ENCODE measurements at places on chromosomes 3 and 15.
A peak's percentile ranks its signal among the peaks of the same experiment; 100 is the strongest.

- DNase-seq = no peak
Observed at GRCh38 chr15:67918205-67918861, 78.5 kb upstream of the RNU6-1 start.

GRCh38 chr3:189936201-189936945 lies 184.3 kb downstream of the P3H2 start:
- no peak for DNase-seq

GRCh38 chr3:153974614-153975013 lies 146.6 kb upstream of the ARHGEF26 start:
- no peak for DNase-seq

DNA sequence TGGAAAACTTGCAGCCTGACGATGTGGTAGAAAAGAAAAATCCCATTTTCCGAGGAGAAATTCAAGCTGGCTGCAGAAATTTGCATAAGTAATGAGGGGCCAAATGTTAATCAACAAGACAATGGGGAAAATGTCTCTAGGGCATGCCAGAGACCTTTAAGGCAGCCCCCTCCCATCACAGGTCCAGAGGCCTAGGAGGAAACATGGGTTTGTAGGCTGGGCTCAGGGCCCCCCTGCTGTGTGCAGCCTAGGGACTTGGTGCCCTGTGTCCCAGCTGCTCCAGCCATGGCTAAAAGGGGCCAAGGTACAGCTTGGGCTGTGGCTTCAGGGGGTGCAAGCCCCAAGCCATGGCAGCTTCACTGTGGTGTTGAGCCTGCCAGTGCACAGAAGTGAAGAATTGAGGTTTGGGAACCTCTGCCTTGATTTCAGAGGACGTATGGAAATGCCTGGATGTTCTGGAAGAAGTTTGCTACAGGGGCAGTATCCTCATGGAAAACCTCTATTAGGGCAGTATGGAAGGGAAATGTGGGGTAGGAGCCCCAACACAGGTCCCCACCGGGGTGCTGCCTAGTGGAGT lies 75.9 kb upstream of the CADPS start:
- DNase-seq = no peak

GRCh38 chr15:49328941-49329340 lies 94.1 kb upstream of the FGF7 start:
- DNase-seq = no peak

DNA sequence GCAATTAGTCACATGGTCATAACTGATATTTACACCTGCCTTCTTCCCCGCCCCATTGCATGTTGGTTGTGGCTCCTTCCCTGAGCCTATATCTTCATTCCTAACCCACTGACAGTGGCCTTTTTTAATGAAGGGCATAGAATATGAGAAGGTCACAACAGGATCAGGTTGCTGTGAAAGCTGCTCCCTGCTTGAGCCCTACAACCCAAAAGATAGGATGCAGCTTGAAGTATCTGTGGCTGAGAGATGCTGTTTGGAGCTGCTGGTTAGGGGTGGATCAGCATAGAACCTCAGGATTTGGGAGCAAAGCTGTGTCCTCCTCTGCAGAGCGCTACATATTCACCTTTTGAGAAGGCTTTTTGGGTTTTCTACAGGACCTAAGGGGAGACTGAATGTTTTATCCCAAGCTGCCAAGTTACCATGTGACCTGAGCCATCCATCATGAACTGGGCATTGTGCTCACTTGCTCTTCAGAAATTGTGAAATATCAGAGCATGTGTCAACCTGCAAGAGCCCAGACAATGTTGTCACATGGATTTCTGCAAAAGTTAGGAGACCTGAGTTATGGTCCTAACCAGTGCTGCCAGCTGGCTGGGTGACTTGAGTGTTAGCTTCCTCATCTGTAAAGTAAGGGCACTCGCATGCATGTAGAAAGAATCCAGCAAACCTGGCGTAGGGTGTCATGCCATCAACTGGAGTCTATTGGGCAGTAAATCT lies 49.8 kb upstream of the ARL8B start:
- no peak for DNase-seq

DNA sequence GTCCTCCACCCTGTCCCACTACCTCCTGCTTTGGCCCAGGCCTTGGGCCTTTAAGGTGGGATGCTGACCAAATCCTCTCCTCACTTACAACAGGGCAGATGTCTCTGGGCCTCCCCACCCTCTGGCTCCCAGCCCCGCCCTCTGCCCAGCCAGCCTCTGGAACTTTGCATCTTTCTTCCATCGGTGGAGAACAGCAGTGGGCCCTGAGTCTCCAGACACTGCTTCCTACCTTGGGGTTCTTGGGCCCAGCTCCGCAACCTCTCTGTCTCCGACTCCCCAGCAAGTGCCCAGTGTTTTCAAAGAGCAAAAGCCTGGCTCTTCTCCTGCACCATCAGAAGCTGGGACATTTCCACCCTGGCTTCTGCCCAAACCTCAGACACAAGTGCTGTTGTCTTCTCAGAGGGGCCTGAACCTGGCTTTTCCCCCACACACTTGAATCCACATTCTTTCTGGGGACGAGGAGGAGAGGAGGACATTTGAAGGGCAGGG lies 33.1 kb downstream of the MRAS start:
- no peak for DNase-seq

DNA sequence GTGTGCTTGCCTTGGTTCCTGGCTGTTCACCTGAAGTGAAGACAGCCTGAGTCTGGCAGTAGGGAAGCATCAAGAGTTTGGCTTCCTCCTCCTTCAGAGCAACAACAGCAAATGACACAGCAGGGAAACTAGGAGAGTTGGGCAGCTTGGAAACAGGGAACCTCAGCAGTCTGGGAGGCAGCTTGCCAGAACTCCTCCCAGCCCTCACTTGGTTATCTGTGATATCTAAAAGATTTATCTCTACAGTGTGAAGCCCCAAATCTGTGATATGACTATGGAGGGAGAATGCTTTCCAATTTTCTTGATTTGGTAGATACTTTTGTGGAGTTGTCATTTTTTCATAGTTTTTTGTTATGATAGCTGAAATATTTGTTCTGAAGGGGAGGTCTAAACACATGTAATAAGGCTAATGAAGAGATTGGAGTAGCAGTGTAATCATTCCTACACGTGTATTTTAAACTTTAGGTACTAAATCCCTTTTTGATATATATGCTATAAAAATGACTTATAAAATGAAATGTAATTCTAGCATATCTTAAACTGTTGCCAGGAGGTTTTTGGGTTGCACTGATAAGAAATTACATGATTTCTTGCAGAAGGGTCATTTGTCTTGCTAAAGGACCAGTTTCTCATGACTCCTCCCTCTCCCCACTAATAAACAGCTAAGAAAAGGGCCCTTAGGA lies 20.8 kb downstream of the UBE2E1 start:
- no peak for DNase-seq

DNA sequence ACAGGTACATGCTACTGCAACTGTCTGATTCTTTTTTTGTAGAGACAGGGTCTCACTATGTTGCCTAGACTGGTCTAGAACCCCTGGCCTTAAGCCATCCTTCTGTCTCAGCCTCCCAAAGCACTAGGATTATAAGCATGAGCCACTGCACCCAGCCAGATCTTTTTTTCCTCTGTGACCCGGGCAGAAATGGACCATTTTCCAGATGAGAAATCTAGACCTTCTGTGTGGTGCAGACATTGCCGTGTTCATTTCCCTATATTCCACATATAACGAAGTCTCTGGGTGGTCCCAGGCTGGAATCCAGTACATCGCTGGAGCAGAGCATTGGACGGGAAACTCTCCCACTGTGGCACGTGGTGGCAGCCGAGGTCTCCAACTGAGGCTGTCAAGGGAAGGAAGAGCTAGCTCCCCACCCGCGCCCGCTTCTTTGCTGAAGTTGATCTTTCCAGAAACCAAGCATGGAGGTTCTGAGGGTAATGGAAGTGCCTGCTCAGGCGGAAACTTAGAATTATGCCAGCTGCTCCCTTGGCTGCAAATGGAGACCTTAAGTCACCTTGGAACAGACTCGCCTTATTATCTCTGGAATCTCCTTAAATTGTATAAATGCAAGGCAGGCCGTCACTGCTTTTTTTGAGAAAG lies 23.1 kb upstream of the TXNRD3 start:
- no peak for DNase-seq

GRCh38 chr15:88125576-88125975 lies 131.0 kb downstream of the NTRK3 start:
- no peak for DNase-seq

DNA sequence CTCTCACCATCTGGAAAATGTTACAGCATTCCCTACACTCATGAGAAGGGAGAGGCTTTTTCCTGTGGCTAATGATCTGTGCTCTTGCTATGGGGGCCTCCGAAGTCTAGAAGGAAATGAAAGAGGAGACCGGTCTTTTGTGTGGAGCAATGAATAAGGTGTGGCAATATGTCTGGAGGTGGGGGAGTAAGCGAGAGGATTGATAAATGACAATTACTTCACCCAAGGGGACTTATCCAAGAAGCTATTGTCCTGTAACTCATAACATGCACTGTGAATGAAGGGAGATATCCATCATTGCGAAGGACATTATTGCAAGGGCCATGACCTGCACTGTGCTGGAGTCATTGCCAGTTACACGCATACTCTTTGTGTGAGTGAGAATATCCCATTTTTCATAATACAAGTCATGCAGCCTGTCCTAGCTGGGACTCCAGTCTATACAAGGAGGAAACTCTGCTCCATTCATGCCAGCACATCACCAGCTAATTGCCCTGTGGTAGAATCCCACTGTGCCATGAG lies 37.7 kb upstream of the SYNPR start:
- no peak for DNase-seq

GRCh38 chr3:111627092-111627491 lies 31.9 kb upstream of the ZBED2 start:
- peak; percentile 41 for DNase-seq

- DNase-seq = peak; percentile 7
Observed at GRCh38 chr3:148366743-148367410, 330.8 kb upstream of the AGTR1 start.

DNA sequence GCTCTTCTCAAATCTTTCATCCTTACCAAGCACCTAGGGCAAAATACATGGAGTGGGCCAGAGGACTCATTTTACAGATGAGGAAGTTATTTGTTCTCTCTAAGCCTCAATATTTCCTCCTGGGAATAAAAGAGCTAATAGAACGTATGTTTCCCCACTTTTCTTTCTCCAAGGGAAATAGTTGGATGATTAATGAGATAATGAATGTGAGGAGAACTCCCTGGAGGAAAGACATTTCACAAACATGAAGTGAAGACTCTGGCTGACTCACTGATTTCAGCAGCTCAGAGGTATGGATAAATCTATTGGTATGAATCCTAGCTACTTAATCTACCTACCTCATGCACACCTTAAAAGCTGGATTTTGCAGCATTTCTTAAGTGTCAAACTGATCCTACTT lies 98.4 kb downstream of the ECT2 start:
- no peak for DNase-seq

GRCh38 chr3:153051427-153052095 lies 110.5 kb upstream of the RAP2B start:
- peak; percentile 52 for DNase-seq

GRCh38 chr15:61227950-61228936 lies 859 bp downstream of the RORA start:
- DNase-seq = peak; percentile 30

DNA sequence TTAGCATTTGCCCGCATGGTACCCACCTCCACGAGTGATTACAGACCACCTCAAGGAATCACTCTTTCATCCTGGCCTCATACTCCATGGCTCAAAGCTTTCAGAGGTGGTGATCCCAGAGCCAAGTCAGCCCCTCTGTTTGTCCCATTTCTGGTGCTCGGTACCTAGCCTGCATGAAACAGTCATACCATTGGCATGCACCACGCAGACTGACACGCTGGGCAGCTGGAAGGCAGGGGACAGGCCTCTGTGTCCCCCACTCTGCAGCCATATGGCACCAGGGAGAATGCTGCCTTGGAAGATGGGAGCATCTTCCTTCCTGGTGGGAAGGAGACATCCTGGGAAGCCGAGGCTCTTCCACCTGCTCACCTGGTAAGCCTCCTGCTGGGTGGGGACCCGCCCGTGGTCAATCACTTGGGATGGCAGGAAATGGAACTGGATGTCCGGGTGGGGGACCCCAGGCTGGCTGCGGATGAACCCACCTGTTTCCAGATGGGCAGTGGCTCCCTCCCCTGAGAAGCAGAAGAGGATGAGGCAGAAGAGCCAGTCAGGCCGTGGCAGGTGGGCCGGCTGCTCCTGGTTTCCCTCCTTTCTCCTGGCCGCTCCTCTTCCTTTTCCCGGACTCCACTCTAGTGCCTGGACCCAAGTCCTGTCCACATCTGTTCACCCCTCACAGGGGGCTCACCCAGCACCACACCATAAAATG lies 26.9 kb downstream of the CHDH start:
- DNase-seq = no peak

DNA sequence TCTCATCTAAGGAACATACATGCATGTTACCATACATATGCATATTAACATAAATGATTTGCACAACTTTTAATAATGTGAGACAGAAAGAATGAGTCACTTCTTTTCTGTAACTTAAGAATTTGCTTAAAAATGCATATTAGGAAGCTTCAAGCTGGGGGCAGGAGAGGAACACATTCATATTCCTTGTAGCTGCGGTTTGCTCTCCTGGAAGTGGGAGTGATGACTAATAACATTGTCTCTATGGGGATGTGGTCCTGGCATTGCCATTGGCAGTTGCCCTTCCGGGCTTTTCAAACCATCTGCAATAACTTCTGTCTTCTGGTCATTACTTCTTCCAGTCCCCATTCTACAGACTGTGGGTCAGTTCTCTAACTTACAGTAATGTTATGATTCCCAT lies 15.6 kb downstream of the CHST2 start:
- DNase-seq = peak; percentile 89

DNA sequence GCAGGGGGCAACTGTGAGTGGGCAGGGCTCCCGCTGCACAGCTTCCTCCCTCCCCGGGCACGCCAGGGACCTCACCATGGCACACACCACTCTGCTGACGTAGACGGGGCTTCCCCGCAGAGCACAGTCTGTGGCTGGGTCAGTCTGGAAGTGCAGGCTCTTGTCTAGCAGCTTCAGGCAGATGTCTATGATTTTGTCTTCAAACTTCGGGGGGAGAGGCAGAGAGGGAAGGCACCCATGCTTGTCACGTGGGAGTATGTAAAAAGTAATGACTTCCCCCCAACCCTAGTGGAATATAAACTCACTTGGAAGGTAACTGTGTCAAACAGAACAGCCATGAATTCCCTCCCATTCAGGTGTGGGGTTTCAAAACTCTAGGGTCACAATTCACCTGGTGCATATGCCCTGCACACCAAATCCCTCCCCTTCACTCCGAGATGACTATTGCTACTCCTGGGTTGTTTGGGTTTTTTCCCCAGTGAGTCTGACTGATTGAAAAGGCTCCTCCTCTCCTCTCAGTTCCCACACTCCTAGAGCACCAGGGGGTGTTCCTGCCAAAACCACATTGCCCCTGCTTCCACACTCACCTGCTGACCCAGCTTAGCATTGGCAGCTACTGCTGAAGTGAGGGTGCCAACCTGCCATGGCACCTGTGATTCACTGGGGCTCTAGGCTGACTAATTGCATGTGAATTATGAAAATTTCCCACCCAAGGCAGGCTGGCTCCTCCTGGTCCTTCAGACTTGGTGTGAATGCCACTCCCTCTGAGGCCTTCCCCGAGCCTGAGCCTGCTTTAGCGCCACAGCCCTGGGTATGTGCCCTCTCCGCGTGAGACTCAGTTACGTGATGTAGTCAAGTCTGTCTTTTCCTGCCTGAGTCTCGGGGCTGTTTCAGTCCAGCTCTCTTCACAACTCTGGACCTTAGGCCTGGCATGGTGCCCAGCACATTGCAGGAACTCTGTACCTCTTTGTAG lies 13.0 kb downstream of the TGM5 start:
- no peak for DNase-seq

GRCh38 chr3:141307351-141308059 lies 60.8 kb upstream of the ZBTB38 start:
- DNase-seq = no peak

Measured in AG08396 (cell line).